Stimulated activated CD8-positive, alpha-beta memory T cell treated with anti-CD3 and anti-CD28 coated beads, Interleukin-7, amount 100 ng/mL, for 48 hours (primary cell): ENCODE measurements at places on chromosomes 7 and 10.

GRCh38 chr10:72088889-72089575 lies 681 bp upstream of the SPOCK2 start:
- DNase-seq, result no peak

DNA sequence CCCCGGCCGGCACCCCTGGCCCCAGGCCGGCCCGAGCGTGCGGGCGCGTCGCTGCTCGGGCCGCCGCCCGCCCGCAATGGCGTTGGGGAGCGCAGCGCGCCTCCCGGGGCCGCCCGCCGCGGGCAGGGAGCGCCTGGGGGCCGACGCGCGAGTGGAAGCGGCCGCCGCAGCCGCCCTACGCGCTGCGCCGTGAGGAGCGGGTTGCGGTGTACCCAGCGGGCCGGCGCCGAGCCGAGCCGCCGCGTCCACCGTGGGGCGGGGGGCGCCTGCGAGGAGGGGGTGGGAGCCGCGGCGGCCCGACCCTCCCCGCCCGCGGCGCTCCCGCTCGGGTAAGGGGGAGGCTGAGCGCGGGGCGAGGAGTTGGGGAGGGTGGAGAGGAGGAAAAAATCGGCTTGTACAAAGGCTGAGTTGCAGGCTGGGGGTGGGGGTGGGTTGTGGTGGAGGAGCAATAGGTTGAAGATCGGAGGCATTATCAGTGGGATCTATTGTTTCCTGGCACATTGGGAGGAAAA lies 473 bp downstream of the PPP1R9A start:
- DNase-seq, result no peak

DNA sequence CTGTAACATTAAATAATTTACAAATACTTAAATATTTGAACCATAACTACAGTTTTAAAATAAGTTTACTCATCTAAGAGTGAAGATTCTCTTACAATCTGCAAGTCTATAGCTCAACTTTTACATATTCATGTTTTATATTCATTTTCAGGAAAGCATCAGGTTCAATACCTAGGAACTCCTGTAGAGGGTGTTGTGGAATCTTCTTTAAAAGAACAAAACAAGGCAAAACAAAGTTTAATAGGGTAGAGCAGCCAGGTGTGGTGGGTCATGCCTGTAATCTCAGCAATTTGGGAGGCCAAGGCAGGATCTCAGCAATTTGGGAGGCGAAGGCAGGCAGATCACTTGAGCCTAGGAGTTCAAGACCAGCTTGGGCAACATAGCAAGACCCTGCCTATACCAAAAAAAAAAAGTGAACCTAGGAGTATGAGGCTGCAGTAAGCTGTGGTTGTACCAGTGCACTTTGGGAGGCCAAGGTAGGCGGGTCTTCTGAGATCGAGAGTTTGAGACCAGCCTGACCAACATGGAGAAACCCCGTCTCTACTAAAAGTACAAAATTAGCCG lies 45.1 kb downstream of the ST8SIA6 start:
- no peak for DNase-seq

DNA sequence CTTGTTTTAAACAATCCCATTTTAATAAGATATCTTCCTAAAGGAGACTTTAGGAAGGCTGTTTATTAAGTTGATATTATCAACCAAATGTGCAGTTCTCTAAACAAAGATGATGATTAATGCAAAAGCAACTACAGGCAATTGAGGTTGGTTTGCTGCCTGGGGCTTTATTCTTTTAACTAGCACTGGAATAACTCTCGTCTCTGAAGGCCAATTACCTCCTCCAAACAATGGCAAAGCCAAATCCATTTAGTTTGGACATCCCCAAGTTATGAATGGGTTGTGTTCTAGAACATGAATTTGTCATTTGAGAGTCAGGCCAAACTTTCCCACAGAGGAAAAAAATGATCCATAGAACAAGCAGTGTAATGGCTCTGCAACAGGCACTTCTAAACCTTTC lies 114.1 kb downstream of the SLC16A9 start:
- no peak for DNase-seq

DNA sequence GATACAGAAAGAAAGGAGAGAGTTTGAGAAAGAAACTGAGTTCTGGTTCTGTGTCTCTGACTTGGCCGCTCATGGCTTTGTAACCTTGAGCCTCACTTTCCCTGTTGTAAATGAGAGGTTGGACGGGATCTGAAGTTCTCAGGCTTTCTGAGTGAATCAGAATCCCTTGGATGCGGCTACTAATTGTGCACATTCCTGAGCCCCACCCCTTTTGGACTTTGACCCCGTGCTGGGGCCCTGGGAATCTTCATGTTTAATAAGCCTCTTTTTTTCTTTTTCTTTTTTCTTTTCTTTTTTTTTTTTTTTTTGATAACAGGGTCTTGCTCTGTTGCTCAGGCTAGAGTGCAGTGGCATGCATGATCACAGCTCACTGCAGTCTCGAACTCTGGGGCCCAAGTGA lies 26.9 kb downstream of the SLC25A28 start:
- DNase-seq, result no peak

DNA sequence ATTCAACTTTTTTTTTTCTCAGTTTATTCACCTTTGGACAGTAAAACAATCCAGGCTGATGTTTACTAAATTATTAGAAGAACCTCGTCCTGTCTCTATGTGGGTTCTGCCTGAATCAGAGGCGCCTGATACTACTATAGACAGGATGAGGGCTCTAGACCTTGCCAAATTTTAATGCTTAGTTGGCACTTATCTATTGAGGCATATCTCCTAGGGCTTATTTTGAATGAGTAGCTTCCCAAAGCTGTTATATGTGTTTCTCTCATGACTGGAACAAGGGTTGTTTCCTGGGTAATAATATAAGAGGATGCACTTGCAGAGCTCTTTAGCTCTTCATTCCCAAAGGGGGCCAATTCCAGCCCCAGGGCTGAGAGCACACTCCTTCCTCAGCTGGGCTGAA lies 23.6 kb downstream of the HECW1 start:
- no peak for DNase-seq

- DNase-seq, result no peak
These were observed 12.8 kb downstream of the CACNA2D1 start for GRCh38 chr7:82430500-82431465.

DNA sequence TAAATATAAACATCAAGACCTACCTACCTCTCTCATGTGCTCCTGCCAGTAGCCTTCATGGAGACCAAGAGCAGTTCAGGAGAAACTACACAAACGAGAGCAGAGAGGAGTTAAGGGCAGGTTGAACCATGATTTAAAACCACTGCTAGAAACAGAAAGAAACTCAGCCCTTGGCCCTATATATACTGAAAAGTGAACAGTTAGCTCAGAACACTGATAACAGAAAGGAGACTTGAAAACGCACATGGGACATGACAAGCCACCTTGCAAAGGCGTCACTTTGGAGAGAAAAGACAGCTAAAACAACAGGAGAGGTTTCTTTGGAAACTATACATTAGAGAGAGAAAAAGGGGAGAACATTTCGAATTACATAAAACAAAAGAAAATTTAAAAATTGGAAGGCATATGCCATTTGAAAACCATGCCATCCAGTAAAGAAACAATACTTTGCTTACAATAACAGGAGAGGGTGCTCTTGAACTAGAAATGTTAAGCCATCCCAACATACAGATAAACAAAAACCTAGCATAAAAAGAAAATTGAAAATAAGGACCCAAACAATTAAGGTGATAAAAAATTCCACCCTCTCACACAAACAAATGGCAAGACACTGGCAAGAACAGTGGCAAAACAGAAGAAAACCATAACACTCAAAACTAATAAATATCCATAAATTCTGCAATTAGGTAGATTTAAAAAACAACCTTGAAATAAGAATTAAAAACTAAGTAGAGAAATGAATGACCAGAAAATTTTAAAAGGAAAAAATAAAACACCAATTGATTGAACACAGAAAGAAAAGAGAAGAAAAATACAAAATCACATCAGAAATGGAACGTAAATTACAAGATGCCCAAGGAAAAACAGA lies 232.7 kb downstream of the IMMP2L start:
- DNase-seq, result no peak

DNA sequence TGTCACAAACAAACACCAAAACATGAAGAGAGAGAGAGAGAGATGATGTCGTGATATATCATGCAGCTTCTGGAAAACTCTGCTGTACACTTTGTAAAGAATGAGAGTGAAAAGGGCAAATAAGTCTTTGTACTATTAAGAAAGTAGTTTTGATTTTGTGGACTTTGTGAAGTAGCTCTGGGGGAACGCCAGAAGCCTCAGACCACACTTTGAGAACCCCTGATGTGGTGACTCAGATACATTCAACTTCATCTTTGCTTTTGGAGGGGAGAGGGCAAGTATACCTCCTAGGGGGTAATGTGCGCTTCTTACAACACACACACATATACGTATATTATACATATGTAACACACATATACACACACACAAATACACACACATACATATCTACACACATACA lies 84.3 kb downstream of the GALNT17 start:
- no peak for DNase-seq

GRCh38 chr10:119421891-119422681 lies 120.4 kb downstream of the RGS10 start:
- DNase-seq, result no peak

DNA sequence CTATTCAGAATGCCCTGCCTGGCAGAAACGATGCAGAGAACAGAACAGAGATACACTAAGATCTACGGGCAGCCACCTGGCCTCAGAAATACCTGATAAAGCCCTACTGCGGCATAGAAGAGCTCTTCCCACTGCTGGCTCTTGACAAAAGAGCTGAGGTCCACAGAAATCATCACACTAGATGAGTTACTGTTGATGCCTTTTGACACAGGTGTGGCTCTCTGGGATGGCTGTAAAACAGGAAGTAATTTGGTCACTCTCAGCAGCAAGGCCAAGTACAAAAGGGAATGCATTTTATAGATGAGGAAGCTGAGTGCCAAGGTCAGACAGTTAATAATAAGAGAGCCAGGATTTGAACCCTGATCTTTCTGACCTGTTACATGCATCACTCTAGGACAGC lies 35.0 kb upstream of the ACSL5 start:
- DNase-seq, result no peak

- DNase-seq, result no peak
These were observed 592.5 kb downstream of the TYW1 start for GRCh38 chr7:67589183-67589582.

DNA sequence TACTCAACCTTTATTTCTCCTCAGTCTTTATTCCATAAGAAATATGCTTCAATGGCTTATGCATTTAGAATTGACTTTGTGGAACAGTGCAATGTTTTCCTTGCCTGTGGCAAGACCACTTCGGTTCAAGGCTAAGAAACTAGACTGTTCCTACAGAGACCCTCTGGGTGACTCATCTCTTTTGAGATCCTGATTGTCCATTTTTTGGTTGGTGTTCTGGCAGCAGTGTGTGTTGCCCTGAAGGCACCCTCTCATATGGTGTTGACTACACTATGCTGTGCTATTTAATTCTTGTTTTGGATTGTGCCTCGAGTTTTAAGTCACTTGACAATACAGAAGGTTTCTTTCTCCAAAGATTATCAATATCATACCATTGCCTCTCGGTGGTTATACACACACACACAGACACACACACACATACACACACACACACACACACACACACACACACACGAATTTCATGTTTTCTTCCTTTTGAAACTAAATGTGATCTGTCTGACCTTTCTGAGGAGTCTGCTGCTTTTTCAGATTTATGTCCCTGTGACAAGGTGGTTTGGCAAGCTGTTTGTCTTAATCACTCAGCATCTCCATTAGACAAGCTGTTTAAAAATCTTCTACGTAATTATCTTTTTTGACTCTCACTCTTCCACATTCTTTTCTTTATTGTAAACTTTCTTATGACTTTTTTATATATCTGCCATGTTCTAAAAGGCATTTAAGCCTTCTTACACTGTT lies 187.2 kb downstream of the VTI1A start:
- DNase-seq, result no peak

GRCh38 chr7:6284055-6284400 lies 11.6 kb upstream of the CYTH3 start:
- no peak for DNase-seq

DNA sequence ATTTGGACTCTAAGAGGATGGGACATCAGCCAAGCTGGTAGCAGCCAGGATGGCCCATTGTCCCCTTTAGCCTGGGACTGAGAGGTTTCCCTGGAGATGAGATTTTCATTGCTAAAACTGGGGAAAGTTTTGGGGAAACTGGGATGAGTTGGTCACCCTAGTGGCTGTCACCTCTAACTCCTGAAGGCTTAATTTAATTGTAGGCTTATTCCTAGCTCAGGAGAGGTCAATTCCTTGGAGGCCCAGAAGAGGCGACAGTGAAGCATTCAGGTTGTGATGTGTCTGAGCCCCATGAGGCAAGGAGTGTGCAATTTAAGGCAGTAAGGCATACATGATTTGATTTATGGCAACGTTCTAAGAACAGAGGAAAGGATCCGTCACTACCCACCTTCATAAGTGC lies 24.9 kb upstream of the JAZF1 start:
- DNase-seq, result no peak

DNA sequence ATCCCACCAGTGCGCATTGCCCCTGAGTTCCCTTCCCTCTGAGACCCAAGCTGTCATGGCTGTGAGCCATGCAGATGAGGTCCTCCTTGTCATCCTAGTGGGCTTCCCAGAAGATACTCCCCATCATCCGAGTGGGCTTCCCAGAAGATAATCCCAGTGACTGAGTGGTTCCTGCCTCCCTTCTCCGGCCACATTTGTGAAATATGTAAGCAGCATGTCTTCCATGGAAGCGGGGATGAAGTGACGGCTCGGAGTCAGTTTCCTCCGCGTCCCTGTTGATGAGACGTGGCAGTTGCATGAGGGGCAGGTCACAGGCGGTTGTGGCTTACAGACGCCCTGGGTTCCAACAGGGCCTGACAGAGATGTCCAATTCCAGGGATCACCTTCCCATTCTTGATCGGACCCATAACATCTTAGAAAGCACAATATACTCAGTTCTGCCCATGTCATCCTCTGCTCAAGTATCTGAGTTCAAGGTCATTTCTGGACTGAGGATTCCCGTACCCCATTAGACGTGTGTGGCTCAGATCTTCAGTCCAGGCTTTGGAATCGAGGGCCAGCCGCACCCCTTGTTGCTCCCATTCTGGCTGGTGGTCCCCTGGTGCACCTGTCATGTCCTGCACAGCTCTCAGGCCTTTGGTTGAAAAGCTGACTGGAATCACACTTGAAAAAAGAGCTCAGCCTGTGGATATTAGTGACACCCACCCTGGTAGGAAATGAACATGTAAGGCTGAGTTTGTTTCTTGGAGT lies 166.9 kb downstream of the PTPRN2 start:
- no peak for DNase-seq

DNA sequence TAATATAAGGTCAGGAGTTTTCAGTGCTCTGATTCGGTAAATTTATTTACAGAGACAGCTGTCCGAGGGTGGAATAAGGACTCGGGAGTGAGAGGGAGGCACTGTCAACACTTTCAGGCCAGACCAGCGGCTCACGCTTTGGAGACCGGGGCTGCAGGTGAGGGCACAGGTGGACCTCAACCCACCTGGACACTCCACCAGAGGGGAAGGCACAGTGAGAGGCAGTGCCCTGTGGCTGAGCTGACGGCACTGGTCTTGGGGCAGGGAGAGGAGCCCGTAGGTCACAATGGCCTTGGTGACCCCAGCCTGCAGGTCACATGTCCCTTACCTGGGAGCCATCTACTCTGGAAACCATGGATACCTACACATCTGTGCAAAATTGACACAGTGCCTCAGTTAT lies 315.1 kb downstream of the ADARB2 start:
- DNase-seq, result no peak
